A549 (cell line): ENCODE measurements at places on chromosomes 11 and 22. TPM values are rescaled to one million over a fixed set of nuclear protein-coding genes. Genes with fewer than 3 reads are reported as not detected.

Gene MPEG1
- polyA plus RNA-seq, result not detected in 3 replicates

Gene RAPSN
- polyA plus RNA-seq, result 0.17 to 0.26 TPM (median 0.21 TPM) in 3 replicates

Gene LUZP2
- polyA plus RNA-seq, result not detected in 3 replicates

Gene CHRDL2
- 2.6 to 5.8 TPM (median 5.4 TPM) in 3 replicates for polyA plus RNA-seq

DNA sequence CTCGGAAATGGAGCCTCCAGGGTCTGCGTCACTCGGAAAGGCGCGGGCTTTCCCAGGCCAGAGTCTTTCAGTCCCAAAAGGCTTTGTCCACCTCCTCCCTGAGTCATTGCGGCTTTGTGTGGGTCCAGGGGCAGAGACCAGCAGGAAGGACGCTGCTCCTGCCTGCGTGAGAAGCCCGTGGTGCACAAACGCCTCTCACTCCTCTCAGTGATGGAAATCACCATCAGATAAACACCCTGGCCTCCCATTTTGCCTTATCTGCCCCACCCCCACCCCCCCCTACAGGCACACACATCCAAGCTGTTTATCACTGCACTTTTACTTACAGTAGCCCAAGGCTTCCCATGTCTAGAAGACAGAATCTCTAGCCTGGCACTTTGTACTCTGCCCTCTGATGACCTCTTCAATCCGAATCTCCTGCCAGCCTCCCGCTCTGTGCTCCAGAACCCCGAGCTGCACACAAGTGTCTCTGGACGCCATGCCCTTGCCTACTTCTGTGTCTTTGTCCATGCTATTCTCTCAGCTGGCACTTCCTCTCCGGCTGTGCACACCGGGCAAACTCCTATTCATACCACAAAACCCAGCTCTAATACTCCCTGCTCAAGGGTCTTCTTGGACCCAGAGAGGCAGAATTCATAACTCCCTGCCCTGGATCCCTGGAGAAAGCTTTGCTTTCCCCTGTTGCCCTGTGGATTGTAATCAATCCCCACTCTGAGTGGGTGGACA is 954.6 kb downstream of the TBC1D22A start:
- no peak for DNase-seq

GRCh38 chr11:88404932-88405710 is 67.6 kb upstream of the CTSC start:
- DNase-seq, result no peak

- DNase-seq, result no peak
These were observed 19.4 kb upstream of the APLP2 start for GRCh38 chr11:130050257-130050656.

DNA sequence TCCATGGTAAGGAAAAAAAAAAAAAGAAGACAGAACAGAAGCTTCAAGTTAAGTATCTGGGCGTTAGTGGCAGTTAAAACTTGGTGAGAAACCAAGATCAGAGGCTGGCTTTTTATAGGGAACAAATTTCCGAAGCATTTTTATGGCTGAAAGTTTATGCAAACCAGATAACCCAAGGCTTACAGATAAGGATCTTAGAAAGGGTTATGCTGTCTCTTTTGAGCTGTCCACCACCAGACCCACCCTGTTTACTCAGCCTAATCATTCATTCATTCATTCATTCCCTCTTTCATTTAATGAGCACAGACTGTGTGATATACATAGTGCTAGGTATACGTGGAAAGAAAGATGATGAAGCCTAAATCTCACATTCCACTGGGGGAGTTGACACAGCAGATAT is 89.5 kb downstream of the ME3 start:
- DNase-seq, result no peak

GRCh38 chr22:22587577-22588188 is 28.6 kb upstream of the PRAME start:
- DNase-seq, result no peak

GRCh38 chr11:76670485-76671236 is at the start of gene LRRC32:
Gene LRRC32, minus strand, starts transcription at chr11:76670747. Its CDS starts 4,793 bp downstream, at chr11:76665954.
- DNase-seq, result no peak

DNA sequence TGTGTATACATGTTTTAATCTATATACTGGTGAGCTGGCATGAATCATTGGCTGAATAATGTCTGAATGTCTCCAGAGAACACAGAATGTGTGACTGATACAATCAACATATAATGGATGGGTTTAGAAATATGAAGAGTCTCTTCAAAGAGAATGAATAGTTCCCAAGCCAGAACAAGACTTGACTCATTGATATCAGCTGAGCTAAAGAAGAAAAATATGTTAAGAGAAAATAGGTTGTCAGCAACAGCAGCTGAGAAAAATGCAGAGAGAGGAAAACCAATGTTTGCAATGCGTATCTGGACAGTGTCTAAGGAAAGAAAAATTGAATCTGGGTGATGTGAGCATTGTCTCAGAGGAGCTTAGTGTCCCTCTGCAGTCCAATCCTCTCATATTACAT is 1281.8 kb upstream of the TENM4 start:
- no peak for DNase-seq

- DNase-seq, result no peak
These were observed 15.8 kb downstream of the RPL27A start for GRCh38 chr11:8698379-8698851.

DNA sequence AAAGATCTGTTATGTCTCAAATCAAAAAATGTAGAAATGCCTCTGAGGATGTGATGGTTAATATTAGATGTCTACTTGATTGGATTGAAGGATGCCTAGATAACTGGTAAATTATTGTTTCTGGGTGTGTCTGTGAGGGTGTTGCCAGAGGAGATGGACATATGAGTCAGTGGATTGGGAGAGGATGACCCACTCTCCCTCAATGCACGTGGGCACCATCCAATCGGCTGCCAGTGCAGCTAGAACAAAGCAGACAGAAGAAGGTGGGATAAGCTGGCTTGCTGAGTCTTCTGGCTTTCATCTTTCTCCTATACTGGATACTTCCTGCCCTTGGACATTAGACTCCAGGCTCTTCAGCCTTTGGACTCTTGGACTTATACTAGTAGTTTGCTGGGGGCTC is 430.3 kb downstream of the SOX6 start:
- DNase-seq, result no peak

DNA sequence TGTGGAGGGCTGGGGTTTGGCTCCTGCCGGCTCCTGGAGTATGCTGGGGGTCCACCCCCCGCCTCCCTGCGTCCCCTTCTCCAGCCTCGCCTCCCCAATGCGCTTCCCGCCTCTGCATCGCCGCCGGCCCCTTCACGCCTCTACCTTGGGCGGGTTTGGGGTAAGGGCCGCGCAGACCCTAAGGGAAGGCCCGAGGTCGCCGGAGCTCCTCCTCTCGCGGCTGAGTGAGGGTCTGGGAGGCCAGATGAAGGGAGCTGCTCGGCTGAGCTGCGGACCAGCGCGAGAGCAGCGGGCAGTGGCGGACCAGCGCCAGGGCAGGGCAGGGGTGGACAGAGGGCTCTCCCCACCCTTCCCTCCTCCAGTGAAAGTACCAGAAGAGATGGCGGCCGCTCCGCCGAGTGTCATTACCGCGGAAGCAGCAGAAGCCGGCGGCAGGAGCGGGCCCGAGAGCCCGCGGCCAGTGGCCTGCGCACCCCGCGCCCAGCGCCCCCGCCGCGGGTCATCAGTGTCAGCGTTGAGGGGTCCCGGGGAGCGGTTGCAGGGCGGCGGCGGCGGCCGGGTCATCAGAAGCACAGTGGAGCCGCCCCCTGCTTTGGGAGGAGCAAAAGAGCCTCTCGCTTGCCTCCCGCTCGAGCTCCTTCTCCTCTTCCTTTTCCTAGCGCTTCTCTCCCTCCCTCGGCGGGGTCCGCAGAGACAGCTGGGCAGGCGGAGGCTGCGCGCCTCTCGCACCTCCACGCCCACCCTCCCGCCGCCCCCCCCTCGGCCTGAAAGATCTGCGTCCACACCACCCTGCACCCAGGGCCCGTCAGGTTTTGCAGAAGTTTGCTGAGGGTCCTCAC is 255.6 kb upstream of the CADM1 start:
- DNase-seq, result no peak
